ENCODE measurements at places on chromosomes 4 and X.

GRCh38 chr4:185919107-185919506 lies 107.1 kb upstream of the SORBS2 start:
- no peak for DNase-seq

GRCh38 chr4:145697332-145697731 lies 17.4 kb downstream of the C4orf51 start:
- DNase-seq: no peak

- DNase-seq: no peak
Measured at GRCh38 chrX:102155806-102156179, at the start of gene BEX5. Gene BEX5 (minus strand): TSS chrX:102155977. CDS start chrX:102154265, 1,712 bp downstream.

DNA sequence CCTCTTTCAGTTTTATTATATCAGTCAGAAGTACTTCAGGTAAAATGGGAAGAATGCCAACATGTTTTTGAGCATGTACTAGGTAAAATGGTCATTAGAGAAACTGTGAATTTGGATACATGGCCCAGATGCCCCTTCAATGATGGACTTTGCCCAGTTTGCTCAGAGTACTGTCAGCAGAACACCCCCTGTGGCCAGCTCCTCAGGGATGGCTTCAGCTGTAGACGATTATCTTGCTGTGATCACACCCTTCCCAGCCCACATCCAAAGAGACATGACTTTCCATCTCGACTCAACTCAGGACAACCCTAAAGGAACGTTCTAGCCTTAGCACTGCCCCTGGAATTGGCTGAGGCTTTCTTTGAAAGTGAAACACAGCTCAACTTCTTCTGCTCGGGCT lies 439.1 kb downstream of the PACRGL start:
- DNase-seq: no peak

Data from D721Med (cell line).